GM23248 (cell line): ENCODE measurements at places on chromosomes 13 and 19. TPM values are rescaled to one million over a fixed set of nuclear protein-coding genes. Genes with fewer than 3 reads are reported as not detected.

Gene ICAM5
- polyA plus RNA-seq, result 8.8 and 9.8 TPM in 2 replicates

Gene RFPL4A
- not detected in 2 replicates for polyA plus RNA-seq

Gene C19orf33
- polyA plus RNA-seq, result not detected in 2 replicates

- DNase-seq, result no peak
- no peaks in the 10 kb centered on the region for H3K27me3 ChIP-seq
- no peak overlapping the region for H3K27ac ChIP-seq
- H3K4me3 ChIP-seq, result no peak overlapping the region
- H3K4me1 ChIP-seq, result no peaks in the 10 kb centered on the region
- no peaks in the 10 kb centered on the region for H3K36me3 ChIP-seq
These were observed 181.4 kb downstream of the KLF5 start for GRCh38 chr13:73240193-73240592.

DNA sequence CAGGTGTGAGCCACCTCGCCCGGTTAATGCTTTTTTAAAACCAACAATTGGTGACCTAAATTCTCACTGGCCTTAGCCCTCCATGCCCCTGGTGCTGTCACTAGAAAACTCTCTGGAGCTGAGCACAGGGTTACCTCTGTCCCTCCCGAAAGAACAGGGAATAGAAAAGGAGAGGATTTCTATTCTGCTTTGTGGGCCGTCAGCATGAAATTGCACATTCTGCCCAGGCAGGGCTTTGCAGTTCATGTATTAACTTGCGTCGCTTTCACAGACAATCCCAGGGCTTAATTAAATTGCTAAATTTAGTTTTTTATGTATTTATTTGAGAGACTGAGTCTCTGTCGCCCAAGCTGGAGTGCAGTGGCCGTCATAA is 583 bp upstream of the ZNF480 start:
- no peaks in the 10 kb centered on the region for H3K27me3 ChIP-seq
- H3K4me1 ChIP-seq, result no peaks in the 10 kb centered on the region
- H3K4me3 ChIP-seq, result peak overlapping the region; percentile 99
- H3K36me3 ChIP-seq, result peaks cover 7% of the 10 kb centered on the region
- DNase-seq, result peak; percentile 56
- peak overlapping the region; percentile 64 for H3K27ac ChIP-seq

Gene MRPL34
- 74.5 and 78.8 TPM in 2 replicates for polyA plus RNA-seq

DNA sequence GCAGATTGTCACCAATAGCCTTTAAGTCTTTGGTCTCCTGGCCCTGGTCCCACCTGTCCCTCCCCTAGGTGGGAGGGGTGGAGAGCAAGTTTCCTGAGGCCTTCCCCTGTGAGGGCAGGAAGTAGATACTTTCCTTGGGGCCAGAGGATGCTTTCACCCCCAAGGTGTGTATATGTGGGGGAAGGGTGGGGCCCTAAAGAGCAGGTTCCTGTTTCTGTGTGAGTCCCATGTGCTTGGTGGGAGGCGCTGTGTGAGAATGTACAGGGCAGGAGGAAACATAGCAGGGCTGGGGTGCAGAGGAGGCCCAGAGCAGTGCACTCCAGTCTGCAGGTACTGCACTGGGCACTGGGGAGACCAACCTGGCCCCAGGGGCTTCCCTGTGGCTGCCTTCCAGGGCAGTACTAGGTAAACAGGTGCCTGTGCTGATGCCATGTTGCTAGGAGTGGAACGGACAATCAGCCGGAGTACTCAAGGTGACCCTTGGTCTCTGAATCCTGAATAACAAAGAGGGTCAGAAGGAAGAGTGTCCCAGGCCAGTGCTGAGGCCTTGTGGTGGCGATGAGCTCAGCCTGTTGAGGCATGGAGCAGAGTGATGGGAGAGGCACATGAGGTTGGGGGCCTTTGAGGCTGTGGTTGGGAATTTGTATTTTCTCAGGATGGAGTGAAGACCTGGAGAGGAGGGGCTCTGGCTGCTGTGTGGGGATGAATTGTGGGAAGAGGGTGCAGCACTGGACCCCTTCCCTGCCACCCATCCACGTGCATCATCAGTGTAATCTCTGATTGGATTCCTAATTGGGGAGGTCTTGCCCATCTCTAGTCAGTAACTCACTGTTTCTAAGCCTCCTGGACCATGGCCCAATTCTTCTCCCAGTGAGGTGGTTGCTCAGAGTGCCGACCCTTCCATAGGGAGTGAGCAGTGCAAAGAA is 5.1 kb downstream of the EGLN2 start:
- H3K4me3 ChIP-seq, result no peak overlapping the region
- no peak overlapping the region for H3K27ac ChIP-seq
- 0 out of 2 replicates have a peak, but pooled peaks cover 9% of the 10 kb centered on the region for H3K36me3 ChIP-seq
- DNase-seq, result no peak

Gene PINLYP
- 1.3 and 2.5 TPM in 2 replicates for polyA plus RNA-seq

Gene FFAR1
- not detected in 2 replicates for polyA plus RNA-seq

DNA sequence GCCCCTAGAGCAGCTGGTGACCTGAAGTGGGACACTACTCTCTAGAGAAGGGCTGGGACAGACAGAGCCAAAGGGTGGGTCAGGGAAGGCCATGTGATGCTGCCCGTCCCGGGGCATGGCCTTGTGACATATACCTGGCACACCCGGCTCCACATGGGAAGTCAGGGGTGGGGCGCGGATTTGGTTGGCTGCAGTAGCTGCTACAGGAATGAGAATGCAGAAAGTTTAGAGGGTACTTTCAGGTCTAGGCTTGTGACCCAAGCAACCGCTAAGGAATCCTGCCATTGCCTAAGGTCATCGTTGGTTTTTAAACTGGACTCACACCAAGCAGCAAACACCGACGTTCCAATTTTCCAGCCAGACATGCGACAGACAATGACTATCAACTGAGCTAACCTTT is 25.9 kb downstream of the RCBTB2 start:
- H3K36me3 ChIP-seq, result no peaks in the 10 kb centered on the region
- no peak overlapping the region for H3K27ac ChIP-seq
- H3K27me3 ChIP-seq, result no peaks in the 10 kb centered on the region
- no peaks in the 10 kb centered on the region for H3K4me1 ChIP-seq
- H3K4me3 ChIP-seq, result no peak overlapping the region
- DNase-seq, result no peak

GRCh38 chr13:67554286-67554685 is 324.1 kb upstream of the PCDH9 start:
- no peak overlapping the region for H3K27ac ChIP-seq
- no peaks in the 10 kb centered on the region for H3K4me1 ChIP-seq
- H3K27me3 ChIP-seq, result no peaks in the 10 kb centered on the region
- H3K36me3 ChIP-seq, result no peaks in the 10 kb centered on the region

DNA sequence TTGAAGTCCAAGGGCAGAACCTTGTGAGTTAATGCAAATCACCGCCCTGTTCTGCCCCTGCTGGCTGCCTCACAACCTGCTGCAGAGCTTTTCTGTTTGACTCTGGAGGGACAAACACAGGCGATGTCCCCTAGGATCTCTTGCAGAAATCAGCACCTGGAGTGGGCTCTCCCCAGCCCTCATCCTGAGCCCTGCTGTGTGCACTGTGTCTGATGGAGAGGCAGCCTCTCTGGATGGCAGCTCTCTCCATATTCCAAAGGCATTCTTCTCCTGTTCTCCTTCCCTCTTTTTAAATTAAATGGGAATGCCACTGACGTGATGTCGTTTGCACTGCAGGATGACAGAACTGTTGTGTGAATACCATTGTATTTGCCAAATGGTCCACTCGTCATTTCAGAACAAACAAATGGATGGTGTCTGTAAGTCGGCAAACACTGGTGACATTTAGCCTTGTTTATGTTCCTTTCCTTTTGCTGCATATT is 184.1 kb downstream of the ZNF536 start:
- H3K27ac ChIP-seq, result no peak overlapping the region
- DNase-seq, result no peak
- no peaks in the 10 kb centered on the region for H3K36me3 ChIP-seq
- H3K4me3 ChIP-seq, result no peak overlapping the region

- H3K36me3 ChIP-seq, result no peaks in the 10 kb centered on the region
- no peak overlapping the region for H3K4me3 ChIP-seq
- H3K27ac ChIP-seq, result no peak overlapping the region
- DNase-seq, result no peak
- H3K4me1 ChIP-seq, result no peaks in the 10 kb centered on the region
These were observed 53.6 kb downstream of the NWD1 start for GRCh38 chr19:16773259-16773658.

- H3K4me3 ChIP-seq, result no peak overlapping the region
- H3K4me1 ChIP-seq, result no peaks in the 10 kb centered on the region
- H3K27me3 ChIP-seq, result no peaks in the 10 kb centered on the region
These were observed 190.8 kb downstream of the UQCRFS1 start for GRCh38 chr19:29022165-29022564.

Gene ATP4B
- not detected in 2 replicates for polyA plus RNA-seq

GRCh38 chr19:15836330-15837220 is 21.1 kb upstream of the OR10H1 start:
- peak overlapping the region; percentile 80 for H3K4me3 ChIP-seq
- no peaks in the 10 kb centered on the region for H3K27me3 ChIP-seq
- peak overlapping the region; percentile 96 for H3K27ac ChIP-seq

- H3K27ac ChIP-seq, result no peak overlapping the region
- no peak overlapping the region for H3K4me3 ChIP-seq
- no peaks in the 10 kb centered on the region for H3K27me3 ChIP-seq
- no peaks in the 10 kb centered on the region for H3K36me3 ChIP-seq
- peak; percentile 34 for DNase-seq
- H3K4me1 ChIP-seq, result no peaks in the 10 kb centered on the region
These were observed 66.6 kb downstream of the SPRYD7 start for GRCh38 chr13:49869519-49869918.

DNA sequence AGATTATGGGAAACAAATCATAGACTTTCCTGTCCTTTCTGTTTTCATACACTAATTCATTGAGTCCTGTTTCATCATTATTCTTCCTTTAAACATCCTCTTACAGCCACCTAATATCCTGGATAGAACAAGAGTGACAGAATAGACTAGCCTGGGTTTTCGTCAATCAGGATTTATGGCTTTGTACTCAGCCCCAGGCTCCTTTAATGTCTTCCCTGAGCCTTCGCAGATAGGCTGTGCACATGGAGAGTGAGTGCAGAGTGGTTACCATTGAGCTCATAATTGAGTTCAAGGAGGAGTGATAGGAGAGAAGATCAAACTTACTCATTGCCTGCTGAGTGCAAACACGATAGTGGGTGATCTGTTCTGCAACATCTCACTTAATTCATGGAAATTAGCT is 304.9 kb downstream of the TDRD3 start:
- H3K4me3 ChIP-seq, result no peak overlapping the region
- no peaks in the 10 kb centered on the region for H3K4me1 ChIP-seq
- no peak for DNase-seq
- H3K27ac ChIP-seq, result no peak overlapping the region
